ENCODE measurements at places on chromosomes 13 and 19.

- no peak for DNase-seq
Observed at GRCh38 chr13:66864627-66865026, 365.5 kb downstream of the PCDH9 start.

DNA sequence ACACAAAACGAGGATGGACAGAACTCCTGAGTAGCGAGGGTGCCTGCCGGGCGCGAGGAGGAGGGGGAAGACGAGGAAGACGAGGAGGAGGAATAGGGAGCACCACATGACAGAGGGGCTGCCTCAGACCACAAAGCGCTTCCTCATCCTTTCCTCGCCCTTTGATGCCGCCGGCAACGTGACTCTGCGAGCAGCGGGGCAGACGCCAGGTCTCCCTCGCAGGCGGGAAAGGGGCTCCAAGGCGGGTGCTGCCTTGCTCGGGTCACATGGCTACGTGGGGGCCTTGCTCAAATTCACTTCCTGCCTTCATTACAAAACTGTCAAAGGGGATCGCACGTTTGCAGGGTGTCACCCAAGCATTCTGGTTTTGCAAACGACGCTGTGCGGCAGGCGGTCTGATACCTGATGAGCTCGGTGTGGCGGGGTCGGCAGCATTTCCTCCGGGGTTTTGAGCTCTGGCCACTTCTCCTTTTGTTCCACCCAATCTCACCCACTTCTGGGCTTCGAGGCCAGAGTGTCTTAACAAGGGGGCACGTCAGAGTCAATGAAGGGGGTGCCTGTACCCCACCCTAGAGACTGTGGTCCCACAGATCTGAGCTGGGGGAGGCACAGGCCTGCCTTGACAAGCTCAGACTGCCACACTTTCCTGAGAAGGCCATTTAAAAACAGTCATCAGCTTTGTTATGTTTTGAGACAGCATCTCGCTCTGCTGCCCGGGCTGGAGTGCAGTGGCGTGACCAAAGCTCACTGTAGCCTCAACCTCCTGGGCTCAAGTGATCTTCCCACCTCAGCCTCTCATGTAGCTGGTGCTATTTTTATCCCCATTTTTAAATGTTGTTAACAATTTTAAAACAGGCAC is 14.9 kb downstream of the MAP2K2 start:
- DNase-seq, result no peak

DNA sequence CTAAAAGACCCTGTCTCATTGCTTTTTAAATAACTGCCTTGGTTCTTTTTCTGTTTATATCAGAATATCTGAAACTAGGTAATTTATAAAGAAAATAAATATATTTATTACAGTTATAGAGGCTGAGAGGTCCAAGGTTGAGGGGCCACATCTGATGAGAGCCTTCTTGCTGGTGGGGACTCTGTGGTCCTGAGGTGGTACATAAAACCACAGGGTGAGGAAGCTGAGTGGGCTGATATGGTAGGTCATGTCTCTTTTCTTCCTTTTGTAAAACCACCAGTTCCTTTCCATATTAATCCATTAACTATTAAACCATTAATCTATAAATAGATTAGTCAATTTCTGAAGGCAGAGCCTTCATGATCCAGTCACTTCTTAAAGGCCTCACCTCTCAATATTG is 109.5 kb upstream of the SPRY2 start:
- DNase-seq, result no peak

- DNase-seq, result peak; percentile 64
Observed at GRCh38 chr13:39602614-39603366, at the start of gene LHFPL6. LHFPL6 (minus strand) TSS chr13:39603193.

GRCh38 chr13:45623516-45624090 is 8.1 kb upstream of the ERICH6B start:
- DNase-seq, result no peak

- DNase-seq, result no peak
Observed at GRCh38 chr13:92379371-92379770, 847.2 kb upstream of the GPC6 start.

Measured in activated CD4-positive, alpha-beta T cell treated with anti-CD3 and anti-CD28 coated beads for 24 hours (primary cell).